ENCODE measurements at places on chromosomes 13 and 19.
A peak's percentile ranks its signal among the peaks of the same experiment; 100 is the strongest.

GRCh38 chr19:15300533-15301197, 31.7 kb downstream of the BRD4 start:
- DNase-seq: peak; percentile 63

- DNase-seq: no peak
These were observed 5.8 kb downstream of the HSPBP1 start for GRCh38 chr19:55273978-55274707.

DNA sequence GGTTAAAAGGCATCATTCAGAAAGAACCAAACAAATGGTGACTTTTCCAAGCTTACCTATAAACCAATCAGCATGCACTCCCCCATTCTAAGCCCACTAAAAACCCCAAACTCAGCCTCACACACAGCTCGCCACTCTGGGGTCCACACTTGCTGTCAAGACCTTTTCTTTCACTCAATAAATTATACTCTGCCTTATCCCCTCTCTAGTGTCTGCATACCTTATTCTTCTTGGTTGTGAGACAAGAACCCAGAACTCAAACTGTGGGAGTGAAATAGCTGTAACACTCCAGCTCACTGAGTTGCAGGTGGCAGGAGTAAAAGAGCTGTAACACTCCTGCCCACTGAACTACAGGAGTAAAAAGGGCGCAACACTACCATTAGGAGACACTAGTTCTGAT, 559.0 kb downstream of the TBC1D4 start:
- no peak for DNase-seq

- no peak for DNase-seq
These were observed 93.1 kb downstream of the WTIP start for GRCh38 chr19:34574704-34575103.

DNA sequence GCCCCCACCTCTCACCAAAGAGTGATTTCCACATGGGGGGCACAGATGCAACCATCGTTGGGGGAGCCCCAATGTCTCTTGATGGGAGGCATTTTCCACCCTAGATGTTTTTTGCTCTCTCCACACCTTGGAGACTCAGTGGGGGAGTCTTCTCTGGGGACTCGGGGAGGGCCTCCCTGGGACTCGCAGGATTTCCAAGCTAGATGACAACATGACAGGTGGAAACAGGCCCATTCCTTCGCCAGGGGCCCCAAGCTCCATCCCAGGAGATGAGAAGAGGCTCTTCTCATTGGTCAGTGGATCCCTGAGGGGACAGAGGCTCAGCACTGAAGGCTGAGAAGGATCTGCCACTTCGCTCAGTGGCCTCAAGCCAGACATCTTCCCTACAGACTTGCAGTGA, 12.7 kb upstream of the KIR2DL4 start:
- DNase-seq: no peak

GRCh38 chr13:102983496-102983895, 82.7 kb downstream of the SLC10A2 start:
- DNase-seq: no peak

GRCh38 chr13:21759463-21759862, 88.6 kb downstream of the FGF9 start:
- no peak for DNase-seq

GRCh38 chr19:39335168-39335548, 685 bp downstream of the GMFG start:
- DNase-seq: peak; percentile 57

DNA sequence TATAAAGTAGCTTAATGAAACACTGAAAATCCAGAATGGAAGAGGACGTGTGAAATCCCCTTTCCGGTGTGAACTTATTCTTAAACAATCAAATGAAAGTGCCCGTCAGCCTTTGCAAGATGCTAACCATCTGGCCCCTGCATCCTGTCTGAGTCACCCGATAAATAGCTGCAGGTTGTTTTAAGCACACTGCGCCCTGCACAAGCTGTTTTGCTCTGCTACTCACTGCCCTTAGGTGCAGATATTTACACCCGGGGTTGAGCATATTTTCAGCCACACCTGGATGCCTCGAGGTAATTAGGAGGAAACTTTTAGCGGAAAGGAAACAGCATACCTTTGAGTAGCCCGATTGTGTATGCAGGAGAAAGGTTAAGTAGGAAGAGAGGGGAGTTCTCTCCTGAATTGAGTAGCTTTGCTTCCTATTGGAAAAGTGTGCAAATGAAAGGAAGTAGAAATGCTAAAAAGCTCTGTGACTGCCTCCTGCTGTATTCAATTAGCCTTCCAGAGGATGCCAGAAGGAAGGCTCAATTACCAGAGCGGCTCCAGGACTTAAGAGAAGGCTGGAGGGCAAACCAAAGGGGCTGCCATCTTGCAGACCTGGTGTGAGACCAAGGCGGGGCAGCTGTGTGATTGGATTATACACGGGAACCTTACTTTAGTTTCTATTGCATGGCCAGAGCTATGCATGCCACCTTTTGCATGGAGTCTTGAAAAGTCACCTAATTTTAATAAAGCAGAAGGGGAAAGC, 42.5 kb downstream of the IRS2 start:
- peak; percentile 65 for DNase-seq

GRCh38 chr13:87678372-87678752, 7.2 kb downstream of the SLITRK5 start:
- no peak for DNase-seq

DNA sequence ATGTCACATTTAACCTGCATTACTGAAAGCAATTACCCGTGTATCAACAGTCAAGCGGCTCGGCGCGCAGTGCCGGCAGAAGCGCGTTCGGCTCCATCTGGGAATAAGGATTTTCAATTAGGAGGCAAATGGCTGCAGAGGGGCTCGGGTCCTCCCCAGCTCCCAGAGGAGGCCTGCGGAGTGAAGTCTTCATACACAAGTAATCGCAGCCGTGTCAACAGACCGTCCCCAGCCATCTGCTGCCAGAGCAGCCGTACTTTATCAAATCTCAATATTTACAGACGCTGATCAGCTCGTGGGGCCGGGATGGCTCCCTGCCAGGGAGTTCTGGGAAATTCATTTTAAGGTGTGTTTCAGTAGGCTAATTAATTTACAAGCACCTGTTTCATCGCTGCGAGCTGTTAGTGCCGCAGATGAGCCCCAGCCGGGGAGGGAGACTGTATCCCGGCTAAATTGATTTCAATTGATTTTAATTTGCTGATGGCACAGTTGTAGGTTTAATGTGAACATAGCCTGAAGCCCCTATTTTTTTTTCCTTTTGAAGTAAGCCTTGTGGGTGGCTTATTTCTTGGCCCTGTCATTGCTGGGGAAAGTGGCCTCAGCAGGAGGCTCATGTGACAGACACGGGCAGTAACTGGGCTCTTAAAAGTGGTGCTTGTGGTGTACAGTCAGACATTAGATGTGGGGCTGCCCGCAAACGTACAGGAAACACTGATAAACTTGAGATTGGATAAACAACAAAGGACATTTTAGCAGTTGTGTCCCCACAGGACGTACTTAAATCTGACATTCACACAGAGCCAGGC, 252.7 kb downstream of the TEX29 start:
- no peak for DNase-seq

DNA sequence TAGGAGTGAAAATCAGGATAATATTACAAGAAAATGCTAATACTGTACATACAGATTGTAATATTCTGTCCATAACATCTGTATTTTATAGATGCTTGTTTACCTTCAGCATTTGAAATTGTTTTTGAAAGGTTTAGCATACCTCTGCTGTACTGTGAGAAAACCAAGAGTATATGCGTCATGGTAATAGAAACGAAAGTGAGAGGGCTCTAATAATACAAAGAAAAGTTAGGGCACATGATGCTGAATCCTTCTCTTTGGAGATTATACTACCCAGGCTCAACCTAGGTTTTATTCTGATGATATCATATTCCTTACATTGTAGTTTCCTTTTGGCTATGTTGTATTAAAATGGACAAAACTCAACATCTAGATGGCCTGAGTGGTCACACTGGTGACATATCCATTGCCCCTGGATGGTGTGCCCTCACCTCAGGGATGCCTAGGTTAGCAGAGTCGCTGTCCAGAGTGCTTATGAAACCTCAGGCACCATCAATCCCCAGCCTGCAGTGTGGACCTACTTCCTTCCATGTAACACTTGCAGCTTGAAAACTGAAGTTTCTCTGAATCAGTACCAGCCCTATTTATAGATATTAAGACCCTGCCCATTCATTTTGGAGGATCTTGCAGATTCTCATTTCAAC, 253.7 kb downstream of the KCTD12 start:
- DNase-seq: no peak

GRCh38 chr13:46896341-46897137, at the start of gene HTR2A:
TSS of gene HTR2A (minus strand) at chr13:46897053. CDS start at chr13:46895906, 1,147 bp downstream.
- peak; percentile 9 for DNase-seq

DNA sequence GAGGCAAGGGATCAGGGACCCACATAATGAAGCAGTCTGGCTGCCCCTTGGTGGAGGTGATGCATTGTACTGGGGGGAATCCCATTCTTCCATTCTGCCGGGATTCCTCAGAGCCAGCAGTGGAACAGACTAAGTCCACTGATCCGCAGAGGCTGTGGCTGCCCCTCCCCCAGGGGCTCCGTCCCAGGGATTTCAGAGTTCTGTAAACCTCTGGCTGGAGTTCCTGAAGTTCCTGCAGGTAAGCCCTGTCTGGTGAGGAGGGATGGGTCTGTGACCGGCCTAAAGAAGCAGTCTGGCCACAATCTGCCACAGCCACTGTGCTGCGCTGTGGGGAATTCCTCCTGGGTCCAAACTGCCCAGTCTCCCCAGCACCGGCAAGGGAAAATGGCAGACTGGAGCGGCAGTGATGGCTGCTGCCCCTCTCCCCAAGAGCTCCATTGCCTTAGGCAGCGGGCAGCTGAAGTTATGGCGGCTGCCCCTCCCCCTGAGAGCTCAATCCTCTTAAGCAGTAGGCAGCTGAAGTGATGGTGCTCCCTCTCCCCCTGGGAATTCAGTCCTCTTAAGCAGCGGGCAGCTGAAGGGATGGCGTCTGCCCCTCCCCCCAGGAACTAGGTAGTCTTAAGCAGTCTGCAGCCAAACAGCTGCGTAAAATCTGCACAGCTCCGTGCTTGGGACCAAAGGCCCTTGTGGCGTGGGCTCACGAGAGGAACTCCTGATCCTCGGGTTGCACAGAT, 155.7 kb downstream of the PCDH17 start:
- no peak for DNase-seq

- DNase-seq: peak; percentile 66
These were observed 27.7 kb downstream of the GADD45B start for GRCh38 chr19:2503521-2504109.

DNA sequence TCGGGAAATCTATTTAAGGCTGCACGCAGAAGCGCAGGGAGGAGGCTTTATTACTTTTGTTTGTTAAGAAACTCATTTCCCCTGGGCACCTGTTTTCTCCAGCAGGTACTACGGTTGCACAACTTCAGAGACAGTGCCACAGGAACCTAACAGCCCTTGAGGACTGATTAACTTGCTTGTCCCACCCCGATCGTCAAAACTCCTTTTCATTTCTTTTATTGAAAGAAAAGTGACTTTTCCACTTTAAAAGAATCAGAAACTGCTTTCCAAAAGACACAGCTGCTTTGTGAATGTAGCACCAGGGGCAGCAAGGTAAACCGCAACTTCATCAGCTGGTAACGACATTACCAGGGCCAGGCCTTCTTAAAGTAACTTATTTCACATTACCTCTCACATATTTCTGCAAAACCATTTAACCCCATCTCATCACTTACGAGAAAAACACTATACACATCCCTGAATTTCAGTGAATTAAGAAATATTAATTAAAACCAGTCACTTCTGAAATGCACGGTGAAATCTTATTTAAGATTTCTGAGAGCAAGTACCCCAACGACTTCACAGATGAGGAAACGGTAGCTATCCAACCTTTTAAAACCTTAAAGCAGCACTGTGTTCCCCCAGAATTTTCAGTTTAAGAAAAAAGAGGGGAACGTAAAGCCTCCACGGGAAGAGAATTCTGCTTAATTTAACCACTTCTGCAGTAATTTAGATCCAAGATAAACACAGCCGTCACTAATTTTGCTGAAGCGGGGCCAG, 1.4 kb downstream of the ANKRD10 start:
- DNase-seq: peak; percentile 32

DNA sequence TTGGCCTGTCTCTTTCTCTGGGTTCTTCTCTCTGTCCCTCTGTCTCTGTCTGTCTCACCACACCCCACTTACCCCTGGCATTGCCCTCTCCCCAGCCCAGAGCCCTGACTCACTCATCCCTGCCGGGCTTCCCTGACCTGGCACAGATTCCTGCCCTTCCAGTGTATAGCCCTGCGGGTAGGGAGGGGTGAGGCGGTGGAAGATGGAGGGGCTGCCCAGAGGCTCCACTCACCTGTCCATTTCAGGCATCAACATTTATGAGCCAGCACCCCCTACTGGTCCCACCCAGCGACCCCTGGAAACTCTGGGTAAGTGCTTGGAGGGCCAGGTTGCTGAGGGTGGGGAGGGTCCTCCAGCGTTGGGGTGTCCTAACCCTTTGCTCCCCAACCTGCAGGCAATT, 1.0 kb downstream of the NCCRP1 start:
- DNase-seq: peak; percentile 32

GRCh38 chr19:16608290-16608739, 19.7 kb downstream of the MED26 start:
- no peak for DNase-seq

DNA sequence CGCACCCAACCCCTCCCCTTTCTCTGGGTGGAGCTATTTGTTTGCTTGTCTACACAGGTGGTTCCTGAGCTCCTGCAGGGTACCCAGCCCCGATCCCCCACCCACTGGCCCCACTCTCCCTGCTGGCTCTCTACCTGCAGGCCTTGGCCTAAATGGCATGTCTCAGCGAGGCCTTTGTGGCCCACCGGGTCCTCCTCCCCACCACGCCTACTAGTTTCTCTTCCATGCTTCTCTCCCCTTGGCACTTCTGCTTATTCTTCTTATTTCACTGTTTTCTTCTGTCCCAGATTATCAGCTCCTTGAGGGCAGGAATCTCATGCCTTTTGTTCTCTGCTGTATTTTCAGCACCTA, 57.4 kb upstream of the ZNF536 start:
- DNase-seq: no peak

- DNase-seq: no peak
These were observed 26.4 kb downstream of the ZNF45 start for GRCh38 chr19:43908659-43909058.

- DNase-seq: peak; percentile 62
These were observed 175.2 kb downstream of the PAN3 start for GRCh38 chr13:28313579-28313978.

DNA sequence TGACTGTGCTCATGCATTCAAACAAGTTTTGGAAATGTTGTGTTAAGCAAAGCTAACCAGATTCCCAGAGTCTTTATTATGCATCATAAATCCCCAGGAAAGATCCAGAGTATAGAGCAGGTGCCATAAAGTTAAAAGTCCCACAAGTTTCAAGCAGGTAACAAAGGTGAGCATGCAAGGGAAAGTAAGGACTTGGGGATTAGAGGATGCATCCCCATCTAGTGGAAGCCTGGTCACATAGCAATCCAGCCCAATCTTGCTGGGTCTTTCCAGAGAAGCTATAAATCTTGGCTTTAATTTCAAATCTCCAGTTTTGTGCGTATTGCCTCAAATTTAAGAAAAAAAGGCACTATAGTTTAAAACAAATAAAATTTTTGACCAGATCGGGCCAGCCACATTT, 72.7 kb downstream of the ZNF254 start:
- no peak for DNase-seq

GRCh38 chr19:39299404-39299803, 3.2 kb downstream of the IFNL1 start:
- DNase-seq: no peak

All from activated naive CD4-positive, alpha-beta T cell treated with anti-CD3 and anti-CD28 coated beads for 36 hours (primary cell).